Retina (tissue), 1 donor: ENCODE measurements at places on chromosomes 16 and 17.
A peak's percentile ranks its signal among the peaks of the same experiment; 100 is the strongest.

DNA sequence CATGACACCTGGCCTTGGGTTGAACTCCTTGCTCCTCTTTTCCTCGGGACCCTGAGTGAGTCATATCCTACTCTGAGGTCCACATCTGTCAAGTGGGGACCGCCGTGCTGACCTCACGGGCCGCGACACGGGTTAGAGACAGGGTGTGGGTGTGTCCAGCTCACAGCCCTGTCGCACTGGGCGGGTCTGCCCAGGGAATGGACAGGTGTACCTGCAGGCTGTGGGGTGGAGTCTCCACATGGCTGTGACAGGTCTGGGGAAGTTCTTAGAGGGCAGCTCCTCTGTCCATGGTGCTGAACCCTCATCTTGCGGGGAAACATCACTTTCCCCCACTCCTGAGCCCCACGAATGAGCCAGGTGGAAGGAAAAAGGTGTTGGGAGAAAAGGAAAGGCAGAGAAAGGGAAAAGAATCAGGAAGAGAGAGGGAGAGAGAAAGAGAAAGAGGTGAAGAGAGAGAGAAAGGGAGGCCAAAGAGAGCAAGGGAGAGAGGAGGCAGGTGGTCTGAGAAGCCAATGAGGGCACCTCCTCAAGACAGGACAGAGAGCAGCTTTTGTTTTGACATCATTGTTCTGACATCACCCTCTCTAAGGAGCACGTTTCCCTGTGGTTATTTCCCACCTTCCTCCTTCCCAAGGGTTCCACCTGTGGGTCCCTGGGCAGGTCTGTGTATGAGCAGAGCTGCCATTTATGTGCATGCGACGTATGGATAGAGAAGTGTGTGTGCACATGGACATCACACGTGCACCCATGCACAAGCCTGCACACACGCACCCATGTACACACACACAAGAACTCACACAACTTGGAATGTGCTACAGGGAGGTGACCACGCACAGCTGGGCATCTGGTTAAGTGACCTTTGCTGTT is 32.6 kb upstream of the CBFA2T3 start:
- DNase-seq: peak; percentile 22

DNA sequence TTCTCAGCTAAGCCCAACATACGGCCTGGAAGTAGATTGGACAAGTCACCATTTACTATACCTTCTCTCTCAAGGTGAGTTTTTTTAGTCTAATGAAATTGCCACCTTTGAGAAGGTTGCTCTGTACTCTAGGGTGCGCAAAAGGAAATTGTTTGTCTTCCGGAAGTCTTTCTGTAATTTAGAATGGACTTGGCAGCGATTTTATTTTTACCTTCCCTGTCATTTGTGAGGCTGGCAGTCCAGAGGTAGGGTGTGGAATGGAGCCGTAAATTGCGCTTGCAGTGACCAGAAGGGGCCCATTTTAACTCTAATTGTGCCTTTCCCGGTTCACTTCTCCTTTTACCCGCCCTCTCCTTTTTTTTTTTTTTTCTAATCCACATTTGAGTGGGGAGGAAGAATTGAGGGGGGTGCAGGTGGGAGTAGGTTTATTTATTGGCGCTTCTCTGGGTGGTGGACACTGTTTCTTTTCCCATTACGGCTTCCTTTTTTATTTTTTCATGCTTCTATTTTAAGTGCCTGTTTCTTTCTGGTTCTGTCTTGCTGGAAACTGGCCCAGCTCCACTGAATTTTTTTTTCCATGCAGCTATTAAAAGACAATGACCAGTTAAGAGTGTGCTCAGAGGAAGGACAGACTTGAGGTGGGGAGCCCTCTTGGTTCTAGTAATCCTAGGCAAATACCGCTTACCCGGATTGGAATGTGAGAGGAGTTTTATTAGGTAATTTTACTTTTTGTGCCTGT is 89.7 kb upstream of the CLEC18A start:
- DNase-seq: no peak

DNA sequence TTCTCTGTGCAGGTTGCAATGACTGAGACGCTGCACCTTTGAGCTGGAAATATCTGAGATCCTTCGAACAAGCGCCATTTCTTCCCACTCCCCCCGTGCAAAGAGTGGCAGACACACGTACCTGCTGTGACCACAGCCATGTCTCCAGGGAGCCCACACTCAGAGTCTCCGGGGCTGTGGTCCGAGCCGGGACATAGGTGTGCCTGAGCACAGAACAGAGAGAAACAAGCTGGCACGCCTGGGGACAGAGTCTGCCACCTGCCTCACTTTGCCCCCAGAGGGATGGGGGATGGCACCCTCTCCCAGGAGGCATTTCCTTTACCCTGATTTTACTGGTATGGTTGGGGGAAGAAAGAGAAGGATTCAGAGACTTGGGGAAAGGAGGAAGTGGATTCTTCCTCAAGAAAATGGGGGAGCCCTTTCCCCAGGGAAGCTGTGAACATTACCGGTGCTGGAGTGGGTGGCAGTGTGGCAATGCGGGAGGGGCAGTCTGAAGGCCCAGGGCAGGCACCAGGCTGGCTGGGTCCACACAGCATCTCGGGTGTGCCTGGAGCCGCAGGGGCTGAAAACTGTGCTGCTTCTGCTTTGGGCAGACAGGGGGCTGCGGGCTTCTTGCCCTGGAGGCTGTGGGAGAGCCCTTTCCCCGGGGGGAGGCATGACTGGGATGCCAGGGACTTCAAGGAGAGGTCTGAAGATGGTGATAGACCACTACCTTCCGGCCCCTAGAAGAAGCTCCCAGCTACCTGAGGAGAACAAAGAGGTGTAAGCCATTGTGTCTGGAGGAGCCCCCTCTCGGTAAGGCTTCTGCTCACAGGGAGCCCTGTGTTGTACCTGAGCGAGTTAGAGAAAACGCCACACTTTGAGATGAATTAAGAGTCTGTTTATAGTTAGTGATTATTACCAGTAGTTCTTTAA is 6.6 kb upstream of the PIK3R6 start:
- DNase-seq: no peak

- no peak for DNase-seq
Measured at GRCh38 chr16:79517156-79517555, 83.4 kb downstream of the MAF start.

- DNase-seq: no peak
Measured at GRCh38 chr16:20598832-20599469, 22.8 kb upstream of the ACSM2B start.

DNA sequence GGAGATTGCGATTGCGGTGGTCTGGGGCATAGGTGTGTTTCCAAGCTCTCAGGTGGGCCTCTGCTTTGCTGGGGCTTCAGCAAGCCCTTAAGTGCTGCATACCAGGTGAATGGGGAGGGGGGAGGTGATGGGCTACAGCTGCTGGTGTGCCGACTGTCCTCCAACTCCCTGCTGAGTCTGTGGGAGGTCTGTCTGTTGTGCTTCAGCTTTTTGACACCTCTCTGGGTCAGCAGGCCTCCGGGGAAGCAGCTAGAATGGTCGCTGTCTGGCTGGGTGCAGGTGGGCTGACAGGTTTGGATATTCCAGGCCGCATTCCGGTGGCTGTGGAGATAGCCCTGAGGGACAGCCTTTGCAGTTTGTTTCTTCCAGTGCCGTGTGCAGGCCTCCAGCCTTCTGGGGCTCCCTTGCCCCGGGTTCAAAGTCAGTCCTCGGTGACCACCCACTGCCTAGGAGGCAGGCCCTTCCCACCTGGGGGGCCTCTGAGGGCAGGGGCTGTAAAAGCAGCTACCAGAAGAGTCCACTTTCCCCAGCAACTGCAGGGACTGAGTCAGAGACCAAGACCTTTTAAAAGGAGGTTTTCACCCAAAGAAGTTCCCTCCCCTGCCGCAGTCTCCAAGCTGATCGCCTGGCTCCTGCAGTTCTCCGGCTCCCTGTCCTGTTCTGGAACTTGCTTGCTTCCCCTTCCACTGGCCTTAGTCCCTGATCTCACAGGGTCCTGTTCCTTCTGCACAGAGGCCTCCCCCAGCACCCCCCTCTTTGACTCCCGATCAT is 2.0 kb upstream of the TTYH2 start:
- no peak for DNase-seq

DNA sequence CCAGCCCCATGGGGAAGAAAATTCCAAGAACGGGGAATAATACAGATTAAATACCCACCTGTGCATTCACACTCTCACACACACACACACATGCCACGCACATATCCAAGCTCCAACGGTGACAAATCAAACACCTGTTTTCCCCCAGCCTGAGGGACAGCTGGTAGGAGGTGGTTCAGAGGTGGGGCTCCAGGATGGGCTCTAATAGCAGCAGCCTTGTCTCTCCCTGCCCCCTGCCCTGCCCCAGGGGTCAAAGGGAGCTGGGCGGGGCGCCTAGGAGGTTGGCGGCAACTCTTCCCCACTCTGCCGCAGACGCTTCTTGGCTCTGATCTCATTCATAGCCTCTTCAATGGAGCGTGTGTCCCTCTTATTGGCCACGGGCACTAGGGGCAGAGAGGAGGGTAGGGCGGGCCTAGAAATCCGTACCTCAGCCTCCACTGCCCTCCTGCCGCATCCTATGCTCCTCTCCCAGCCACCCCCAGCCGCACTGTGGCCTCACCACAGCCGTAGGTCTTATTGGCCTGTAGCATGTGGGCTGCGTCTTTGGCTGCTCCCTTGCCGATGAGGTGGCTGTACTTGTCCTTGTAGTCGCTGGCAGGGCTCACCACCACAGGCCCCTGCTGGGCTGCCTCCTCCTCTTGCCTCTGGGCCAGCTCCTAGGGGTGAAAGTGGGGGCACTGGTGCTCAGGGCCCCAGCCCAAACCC is 8.2 kb downstream of the SPAG7 start:
- no peak for DNase-seq

DNA sequence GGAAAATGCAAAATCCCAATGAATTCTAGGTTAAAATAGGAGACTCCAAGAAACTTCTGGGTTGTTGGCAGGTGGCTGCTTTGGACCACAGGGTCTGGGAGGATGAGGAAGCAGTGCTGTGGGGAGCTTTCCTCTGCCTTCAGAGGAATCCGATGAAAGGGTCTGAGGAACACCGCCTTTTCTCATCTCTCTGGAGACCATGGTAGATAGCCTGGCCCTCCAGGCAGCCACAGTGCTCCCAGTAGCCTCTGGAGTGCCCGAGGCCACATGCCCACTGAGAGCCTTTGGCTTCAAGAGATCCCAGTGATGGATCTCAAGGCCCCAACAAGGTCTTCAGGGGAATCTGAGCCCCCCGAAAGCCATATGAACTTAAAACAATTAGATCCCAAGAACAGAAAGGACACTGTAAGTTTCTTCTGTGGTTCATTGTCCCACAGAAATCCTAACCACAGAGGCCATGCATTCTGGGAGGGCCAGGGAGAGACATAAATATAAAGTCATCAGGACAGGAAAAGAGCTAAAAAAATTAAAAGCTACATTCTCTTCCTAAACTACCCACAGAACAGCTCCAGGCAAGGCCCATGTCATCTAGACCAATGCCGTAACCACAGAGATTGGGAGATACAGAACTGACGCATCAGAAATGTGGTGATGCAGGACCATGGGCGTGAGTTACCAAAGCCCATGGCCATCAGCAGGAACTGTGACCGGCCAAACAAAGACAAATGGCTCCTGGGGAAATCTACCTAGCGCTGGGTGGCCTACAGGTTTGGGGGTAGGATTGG is 24.3 kb downstream of the TK2 start:
- no peak for DNase-seq

DNA sequence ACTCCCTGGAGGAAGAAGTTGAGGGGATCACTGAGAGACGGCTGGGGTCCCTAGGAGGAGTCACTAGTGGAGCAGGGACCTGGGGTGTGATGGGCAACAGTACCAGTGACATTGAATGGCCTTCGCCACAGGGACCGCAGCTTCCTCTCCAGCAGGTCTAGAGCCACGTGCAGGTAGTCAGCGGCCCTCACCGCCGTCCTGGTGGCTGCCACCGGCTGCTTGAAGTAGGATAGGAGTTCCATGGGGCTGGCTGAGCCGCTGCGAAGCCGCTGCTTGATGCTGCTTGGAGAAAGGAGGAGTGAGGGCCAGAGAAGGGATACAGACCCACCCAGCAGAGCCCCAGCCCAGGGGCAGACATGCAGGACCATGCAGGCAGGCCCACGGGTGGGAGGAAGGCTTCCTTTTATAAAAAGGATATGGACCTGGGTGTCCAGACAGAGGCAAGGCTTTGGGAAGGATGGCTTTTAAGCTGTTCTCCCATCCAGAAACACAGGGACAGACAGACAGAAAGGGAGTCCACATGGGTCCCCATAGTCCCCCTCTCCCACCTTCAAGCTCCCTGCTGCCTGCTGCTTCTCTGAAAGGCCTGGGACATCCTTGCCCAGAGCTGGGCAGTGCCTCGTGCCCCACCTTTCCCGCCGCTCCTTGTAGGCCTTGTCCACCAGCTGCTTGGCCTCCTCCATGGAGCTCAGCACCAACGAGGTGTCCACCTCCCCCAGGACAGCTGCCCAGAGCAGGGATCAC is 827 bp downstream of the MPO start:
- no peak for DNase-seq

GRCh38 chr17:62119373-62119772 is 54.3 kb upstream of the MED13 start:
- DNase-seq: no peak

GRCh38 chr16:86819533-86819892 is 241.2 kb downstream of the FOXL1 start:
- DNase-seq: no peak

GRCh38 chr16:50502616-50503011 is 45.6 kb upstream of the NKD1 start:
- DNase-seq: no peak
